ENCODE measurements at places on chromosomes 2 and 18.

- DNase-seq = no peak
These were observed 21.9 kb upstream of the MTERF4 start for GRCh38 chr2:241123816-241124536.

- peak; percentile 52 for DNase-seq
These were observed 42.9 kb upstream of the TNFRSF11A start for GRCh38 chr18:62282188-62282629.

DNA sequence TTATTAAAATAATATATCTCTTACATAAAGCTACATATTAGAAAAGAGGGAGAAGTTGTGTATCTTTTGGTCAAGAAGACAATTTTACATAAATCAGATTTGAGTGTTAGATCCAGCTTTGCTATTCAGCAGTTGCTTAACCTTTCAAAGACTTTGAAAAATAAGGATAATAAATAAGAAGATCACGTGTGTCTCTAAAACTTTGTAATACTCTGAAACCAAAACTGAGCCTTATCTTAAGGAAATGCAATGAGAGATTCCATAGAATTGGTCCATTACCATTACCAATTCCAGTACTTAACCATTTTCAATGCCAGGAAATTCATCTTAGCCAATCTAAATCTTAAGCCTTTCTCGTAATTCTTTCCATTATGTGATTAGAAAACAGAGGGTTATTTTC is 89.2 kb upstream of the COL5A2 start:
- no peak for DNase-seq

- DNase-seq = no peak
These were observed 28.8 kb upstream of the EFEMP1 start for GRCh38 chr2:55952415-55952814.

DNA sequence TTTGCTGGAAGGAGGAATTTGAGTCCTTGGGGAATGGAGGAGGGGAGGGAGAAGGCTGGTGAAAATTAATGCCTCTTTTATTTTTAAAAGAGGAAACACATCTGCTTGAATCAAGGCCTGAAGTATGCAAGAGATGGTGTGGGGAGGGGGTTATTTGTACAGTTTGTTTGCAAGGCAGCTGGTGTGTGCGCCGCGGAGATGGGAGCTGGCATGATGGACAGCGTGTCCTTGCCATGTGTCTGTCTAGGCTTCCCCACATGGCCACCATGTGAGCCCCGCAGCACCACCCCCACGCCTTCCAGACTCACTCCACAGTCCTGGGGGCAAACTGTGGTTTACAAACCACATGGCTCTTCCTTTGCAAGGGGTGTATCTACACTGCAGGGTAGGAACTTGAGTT is 154.8 kb upstream of the APCDD1 start:
- DNase-seq = no peak

DNA sequence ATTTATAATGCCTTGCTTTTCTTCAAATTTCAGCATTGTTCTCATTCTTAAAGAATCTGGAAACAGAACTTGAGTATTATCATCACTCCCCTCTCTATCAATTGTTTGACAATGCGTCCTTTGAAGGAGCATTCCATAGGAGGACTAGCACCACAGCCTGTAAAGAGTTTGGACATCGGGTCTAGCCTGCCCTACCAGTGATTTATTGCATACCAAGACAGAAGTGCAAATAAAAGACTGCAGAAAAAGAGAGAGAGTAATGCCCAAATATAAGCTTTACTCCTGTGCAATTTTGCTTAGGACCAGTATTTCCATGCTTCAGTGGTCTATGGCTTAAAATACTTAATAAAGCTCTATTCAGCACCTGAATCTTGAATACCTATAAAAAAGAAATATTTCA is 55.4 kb upstream of the MAP2 start:
- no peak for DNase-seq

DNA sequence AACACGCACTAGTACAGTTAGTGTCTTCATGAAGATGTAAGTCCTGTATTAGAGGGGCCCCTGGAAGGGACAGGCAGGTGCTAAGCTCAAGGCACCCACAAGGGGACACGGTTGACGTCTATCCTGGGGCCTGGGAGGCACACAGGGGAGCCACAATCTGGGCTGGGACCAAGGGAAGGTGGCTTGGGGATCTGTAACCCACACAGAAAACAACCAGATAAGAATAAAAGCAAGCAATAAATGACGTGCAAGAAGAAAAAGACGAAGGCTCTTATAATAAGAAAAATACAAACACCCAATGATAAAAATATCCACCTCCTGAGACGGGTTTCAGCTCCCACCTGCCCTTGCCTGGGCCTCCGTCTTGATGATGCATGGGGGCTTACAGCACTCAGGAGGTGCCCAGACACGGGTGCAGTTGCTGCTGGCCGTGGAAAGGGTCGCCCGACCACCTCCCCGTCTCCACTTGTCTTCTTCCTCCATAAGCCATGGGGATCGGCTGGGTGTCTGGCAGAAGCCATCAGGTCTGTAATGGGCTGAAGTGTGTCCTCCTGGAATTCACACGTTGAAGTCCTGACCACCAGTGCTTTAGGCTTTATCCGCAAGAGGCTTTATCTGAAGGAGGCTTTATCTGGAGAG is 73.9 kb downstream of the TWIST2 start:
- DNase-seq = no peak

- no peak for DNase-seq
These were observed 547.2 kb upstream of the SETBP1 start for GRCh38 chr18:44133483-44133882.

DNA sequence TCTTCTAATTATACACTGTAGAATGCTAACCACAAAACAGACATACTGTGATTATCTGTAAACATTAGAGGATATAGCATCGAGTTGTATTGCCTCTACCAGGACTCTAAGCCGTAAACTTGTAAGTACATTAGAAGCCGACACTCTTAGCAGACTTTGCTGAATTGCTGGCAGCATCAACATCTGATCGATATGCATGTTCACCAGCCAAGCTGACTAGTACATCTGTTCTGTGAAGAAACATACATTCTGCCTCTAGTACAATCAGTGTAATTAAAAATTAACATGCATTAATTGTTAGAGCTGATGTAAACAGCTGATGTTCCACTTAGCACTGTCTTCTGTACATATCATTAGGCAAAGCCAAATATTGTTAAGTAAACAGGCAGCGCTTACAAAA is 502.2 kb downstream of the NR4A2 start:
- no peak for DNase-seq

DNA sequence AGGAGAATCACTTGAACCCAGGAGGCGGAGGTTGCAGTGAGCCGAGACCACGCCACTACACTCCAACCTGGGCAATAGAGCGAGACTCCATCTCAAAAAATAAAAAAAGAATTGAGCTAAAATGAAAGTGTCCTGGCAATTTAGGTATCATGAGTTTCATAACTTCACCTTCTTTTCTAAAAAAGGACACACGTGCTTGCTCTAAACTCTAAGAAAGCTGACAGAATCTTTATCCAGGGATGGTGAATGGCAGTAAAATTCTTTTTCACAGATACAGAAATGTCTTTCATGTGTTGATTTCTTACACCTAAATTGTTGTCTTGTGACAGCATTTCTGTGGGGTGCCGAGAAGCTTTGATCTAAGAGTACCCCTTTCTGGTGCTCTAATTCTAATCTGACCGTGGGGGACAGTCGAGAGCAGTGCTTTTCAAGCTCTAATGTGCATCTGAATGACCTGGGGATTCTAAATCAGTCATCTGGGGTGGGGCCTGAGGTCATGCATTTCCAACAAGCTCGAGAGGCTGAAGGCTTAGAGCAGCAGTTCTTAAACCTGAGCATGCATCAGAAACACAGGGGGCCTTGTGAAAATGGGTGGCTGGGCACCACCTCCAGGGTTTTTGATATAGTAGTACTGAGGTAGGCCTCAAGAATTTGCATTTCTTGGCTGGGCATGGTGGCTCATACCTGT is 42.1 kb upstream of the REL start:
- no peak for DNase-seq

- DNase-seq = peak; percentile 21
These were observed 504.7 kb downstream of the ERBB4 start for GRCh38 chr2:212033888-212034287.

DNA sequence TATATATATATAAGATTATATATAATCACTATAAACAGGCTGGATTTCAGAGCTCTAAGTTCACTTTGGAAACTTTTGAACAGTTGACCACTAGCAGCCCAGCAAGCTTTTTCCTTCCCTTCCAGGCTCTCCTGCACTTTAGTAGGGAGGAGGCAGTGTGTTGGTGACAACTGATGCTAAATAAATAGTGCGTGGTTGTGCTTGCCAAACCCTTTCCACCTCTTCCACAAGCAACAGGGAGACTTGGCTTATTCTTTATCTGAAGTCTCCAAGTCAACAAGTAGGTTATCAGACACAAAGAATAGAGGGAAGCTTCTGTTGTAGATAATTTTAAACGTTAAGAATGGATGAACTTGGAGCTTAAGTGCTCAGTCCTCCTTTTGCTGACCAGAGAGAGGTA is 408.2 kb upstream of the HNRNPA3 start:
- no peak for DNase-seq

DNA sequence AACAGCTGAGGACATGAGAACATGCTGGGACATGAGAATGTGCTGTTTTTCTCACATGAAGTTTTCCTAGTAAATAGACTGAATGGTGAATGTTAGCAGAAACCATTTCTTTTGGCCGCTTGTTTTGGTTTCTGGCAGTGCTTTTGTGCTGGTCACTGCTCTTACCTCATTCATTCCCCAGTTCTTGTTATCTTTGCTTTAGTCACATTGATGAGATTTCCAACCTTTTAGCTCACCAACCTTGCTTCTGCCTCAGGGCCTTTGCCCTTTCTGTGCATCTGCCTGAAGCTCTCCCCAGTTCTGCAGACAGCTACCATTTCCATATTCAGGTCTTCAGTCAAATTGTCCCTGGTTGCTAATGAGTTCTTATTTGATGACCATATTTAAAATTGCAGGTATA is 91.6 kb downstream of the PTPRM start:
- DNase-seq = no peak

GRCh38 chr18:36481201-36481657 is 183.7 kb downstream of the FHOD3 start:
- DNase-seq = no peak

DNA sequence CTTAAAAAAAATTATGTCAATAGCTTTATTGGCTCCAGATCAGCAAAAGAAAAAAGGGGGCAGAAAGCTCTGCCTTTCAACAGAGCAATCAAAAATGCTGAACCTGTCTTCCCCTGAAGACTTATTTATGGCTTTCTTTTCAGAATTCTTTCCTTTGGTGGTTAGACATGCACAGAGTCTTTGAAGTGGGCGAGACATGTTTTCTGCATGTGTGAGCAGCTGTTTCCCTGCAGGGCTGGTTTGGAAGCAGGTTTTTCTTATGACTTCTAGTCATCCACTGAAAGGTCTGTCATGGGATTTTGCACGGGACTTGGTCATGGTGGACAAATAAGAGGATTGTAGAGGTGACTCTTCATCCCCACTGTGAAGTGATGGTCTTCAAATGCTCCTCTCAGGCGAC is 160.3 kb downstream of the VAPA start:
- DNase-seq = no peak

GRCh38 chr2:113052396-113052917 is at the start of gene IL36B:
Gene IL36B, minus strand, starts transcription at chr2:113052867.
- DNase-seq = no peak

GRCh38 chr18:59957957-59958356 is 58.2 kb downstream of the PMAIP1 start:
- peak; percentile 85 for DNase-seq

- no peak for DNase-seq
These were observed 40.2 kb downstream of the INPP4A start for GRCh38 chr2:98484652-98485452.

GRCh38 chr2:151481744-151482143 is 72.0 kb downstream of the RIF1 start:
- DNase-seq = no peak

- DNase-seq = no peak
These were observed 13.8 kb downstream of the RRM2 start for GRCh38 chr2:10136101-10136934.

DNA sequence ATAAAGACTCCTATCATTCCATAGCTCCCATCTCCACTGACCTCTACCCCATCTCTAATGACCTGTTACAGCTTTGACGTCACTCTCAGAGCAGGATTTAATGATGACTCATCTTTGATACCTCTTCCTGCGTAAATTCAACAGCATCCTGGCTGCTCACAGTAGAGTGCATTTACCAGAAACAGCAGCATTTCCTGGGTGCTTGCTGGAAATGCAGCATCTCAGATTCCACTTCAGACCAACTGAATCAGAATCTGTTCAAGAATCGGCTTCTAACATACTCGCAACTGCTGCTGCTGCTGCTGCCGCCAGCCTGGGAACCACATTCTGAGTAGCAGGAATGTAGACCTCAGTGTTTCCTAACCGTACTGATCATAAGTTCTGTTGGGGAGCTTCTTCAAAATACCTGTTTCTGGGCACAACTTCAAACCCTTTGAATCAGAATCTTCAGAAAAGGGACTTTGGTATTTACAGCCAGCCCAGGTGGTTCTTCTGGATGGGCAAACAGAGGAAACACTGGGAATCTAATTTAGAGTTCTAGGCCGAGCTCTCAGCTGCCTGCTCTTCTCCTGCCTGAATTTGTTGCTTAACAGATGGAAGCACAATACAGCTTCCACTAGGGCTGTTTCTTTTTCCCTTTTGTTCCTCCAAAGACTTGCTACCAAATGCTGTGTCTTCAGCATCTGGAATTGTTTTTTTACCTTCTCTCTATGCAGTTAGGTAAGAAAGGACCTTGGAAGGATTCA is 241.4 kb downstream of the NCKAP5 start:
- DNase-seq = peak; percentile 45

DNA sequence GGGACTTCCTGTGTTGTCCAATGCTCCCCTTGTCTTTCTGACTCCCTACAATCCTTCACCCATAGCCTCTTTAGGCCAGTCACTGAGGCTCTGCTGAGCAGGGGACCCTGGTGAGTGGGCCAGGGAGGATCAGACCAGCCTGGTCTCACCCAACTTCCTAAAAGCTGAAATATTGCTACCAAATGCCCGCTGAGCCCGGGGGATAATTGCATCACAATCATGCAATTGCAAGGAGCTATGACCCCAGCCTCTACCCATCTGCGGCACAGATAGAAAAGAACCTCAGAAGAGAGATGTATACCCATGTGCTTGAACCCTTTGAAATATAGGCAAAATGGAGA is 3.7 kb upstream of the SP100 start:
- DNase-seq = no peak

DNA sequence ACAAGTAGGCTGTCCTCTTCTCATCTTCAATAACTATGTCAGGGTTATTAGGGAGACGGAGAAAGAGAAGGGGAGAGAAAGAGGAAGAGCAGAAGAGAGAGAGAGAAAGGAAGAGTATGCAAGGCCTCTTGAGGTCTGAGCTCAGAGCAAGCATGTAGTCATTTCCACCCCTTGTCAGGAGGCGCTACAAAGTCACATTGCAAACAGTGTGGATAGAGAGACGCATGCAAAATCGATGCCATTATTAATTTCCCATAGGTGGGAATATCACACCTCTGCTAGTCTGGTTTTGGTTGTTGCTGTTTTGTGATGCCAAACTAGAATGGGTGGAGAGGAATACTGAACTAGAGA is 24.2 kb upstream of the SERPINE2 start:
- DNase-seq = no peak

- no peak for DNase-seq
These were observed 222.7 kb downstream of the CDH2 start for GRCh38 chr18:27954226-27954625.

All from lung microvascular endothelial cell (primary cell).